ENCODE measurements at places on chromosomes 3 and 15.
A peak's percentile ranks its signal among the peaks of the same experiment; 100 is the strongest.

- DNase-seq, result no peak
These were observed 413.6 kb upstream of the ARL6 start for GRCh38 chr3:97350971-97351370.

GRCh38 chr15:75651810-75652543 lies 4.3 kb downstream of the SNX33 start:
- DNase-seq, result no peak

DNA sequence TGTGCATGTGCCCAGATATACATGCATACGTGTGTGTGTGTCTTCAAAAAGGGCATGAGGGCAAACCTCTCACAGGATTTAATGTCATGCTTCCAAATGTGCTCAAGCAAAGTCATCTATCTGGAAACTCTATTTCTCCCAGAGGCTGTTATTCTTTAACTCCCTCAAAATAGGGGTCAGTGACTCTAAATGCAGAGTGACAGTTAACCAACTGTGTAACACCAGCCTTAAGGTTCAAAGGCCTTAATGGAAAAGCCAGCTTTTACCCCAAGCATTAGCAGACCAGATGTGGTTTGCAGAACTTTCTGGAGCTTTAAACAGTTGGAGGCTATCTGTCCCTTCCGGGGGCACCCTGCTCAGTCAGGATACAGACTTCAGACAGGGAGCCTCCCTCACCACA lies 70.4 kb upstream of the SLC7A14 start:
- DNase-seq, result no peak

DNA sequence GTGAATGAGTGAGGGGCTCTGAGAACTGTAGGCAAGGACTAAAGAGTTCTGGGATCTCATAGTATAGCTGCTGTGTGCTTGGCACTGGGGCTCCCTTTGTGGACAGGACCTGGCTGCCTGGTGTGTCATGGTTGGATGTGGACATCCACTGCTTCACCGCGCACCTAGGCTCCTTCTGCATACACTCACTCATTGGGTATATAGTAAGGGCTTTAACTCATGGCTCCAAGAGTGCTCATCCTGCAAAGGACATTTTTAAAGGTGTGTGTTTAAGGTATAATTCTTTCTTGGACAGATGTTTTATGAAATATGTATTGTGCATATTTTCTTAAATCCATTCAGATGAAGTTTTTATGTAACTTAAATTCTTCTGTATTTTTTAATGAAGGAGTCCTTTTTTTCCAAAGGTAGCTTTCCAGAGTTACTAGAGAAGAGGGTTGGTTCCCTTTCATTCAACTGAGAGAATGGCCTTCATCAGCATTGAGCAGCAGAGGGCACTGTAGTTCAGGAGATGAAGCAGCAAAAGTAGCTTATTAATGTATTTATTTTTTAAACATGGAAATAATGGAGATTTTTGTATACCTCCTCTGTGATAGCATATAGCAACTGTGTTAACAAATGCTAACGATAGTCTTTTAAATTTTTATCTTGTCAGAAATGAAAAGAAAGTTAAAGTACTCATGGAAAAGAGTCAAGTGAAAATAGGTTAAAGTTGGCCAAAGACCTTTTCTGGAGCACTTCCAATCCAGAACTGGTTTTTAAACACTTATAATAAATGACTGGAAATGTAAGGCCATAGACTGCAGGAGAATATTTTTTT lies 25.2 kb downstream of the OXNAD1 start:
- peak; percentile 74 for DNase-seq

GRCh38 chr3:126550488-126551051 lies 8.2 kb downstream of the C3orf22 start:
- peak; percentile 37 for DNase-seq

DNA sequence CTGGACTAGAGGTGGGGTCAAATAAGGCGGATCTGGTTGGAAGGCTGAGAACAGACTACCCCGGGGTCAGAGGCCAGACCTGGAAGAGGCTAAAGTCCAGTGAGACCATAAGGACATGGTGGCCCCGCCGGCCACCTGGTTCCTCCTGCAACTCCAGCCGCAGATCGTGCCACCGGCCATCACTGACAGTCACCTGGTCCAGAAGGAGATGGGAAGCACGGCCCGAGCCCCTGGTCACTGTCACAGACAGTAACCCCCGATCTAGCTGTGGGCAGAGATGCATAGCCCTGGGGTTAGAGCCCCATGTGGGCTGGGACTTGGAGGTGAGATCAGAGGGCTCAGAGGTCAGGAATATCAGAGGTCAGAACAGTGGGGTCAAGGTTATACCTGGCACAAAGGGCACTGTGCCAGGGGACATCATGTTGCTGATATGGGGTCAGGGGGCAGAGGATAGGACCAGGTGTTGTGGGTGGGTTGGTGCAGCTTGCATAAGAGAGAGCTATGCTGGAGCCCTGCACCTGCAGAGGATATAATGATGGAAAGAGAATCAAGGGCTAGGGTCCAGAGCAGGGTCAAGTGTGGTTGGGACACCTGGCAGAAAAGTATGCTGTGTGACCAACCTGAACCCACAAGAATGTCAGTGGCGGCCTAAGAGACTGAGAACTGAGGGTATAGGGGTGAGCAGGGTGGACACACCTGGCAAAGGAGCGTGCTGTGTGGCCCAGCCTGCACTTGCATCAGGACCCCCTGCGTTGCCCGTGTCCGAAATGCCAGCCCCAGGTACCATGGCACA lies 9.6 kb downstream of the CELSR3 start:
- DNase-seq, result no peak

DNA sequence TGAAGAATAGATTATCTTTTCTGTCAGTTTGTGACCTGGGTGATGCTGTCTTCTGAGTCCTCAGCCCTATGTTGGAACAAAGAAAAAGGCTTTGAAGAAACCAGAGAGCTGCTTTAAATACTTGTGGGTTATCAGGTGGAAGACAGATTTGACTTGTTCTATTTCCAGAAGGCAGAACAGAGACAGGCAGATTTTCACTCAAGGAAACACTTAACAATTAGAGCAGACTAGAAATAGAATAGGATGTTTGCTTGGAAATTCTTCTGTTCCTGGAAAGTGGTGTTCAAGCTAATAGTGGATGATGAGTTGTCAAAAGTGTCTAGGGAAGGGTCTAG lies 219.4 kb downstream of the UBE2E2 start:
- no peak for DNase-seq

- DNase-seq, result no peak
These were observed 52.4 kb upstream of the SELENOK start for GRCh38 chr3:53944028-53944427.

GRCh38 chr15:69663982-69664381 lies 211.4 kb downstream of the RPLP1 start:
- DNase-seq, result no peak

DNA sequence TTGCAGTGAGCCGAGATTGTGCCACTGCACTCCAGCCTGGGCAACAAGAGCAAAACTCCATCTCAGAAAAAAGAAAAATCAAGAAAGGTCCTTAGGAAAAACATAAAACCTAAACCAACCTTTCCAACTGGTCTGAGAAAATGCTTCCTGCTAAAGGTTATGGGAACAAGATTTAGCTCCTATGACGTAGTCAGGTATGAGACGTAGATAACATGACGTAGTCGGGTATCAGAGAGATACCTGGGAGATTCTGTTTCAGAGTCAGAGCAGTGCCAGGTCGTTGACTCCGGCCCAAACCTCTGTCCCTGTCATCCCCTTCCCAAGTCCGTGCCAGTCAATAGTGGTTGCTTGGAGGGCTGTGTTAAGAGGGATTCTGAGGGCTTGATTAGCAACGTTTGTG lies 39.9 kb downstream of the LMCD1 start:
- DNase-seq, result no peak

DNA sequence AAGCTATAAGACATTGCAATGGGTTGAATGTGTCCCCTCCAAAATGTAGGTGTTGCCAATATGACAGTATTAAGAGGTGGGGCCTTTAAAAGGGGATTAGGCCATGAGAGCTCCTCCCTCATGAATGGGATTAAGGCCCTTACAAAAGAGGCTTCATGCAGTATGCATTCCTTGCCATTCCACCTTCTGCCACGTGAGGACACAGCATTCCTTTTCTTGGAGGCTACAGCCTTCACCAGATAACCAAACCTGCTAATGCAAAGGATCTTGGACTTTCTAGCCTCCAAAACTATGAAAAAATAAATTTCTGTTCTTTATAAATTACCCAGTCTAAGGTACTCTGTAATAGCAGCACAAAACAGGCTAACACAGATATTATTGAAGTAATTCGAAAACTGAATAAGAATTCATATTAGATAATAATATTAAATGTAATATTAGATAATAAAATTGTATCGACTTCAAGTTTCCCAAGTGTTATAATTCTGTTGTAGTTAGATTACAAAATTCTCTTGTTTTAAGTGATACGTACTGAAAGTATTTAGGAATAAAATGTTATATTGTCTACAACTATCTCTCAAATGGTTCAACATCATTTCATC lies 29.4 kb upstream of the ATP8B4 start:
- no peak for DNase-seq

DNA sequence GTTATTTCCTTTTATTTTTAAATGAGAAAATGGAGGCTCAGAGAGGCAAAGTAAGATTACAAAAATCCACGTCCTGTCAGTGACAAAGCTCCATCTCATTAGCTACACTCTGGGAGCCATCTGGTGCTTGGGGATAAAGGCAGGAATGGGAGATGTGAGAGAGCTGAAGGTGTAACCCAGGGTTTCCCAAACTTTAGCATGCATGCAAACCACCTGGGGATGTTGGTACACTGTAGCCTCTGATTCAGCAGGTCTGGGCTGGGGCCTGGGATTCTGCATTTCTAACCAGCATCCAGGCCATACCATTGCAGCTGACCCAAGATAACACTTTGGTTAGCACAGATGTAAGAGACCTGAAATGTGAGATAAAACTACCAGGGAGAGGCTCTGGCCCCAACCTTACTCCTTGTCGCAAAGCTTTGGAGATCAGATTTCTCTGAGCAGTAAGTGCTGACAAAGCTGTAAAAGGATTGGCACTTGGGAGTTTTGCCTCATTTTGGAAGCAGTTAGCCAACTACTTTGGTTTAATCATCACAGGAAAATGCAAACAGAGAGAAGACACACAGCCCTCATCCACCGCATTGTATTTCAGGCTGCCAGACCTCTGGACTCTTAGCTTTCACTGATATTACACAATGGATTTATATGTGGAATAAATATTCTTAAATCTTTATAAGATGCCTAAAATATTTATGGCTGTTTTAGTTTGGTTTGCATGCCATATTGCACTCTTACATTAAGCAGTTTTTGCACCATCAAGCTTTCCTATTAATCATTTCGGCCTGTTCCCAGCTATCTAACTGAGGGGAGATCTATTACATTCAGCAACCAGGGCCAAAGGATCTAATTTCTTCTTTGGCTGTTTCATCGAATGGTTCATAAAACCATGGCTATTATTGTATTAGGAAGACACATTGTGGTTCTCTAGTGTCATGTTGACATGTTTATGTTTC lies 263.0 kb downstream of the EBLN2 start:
- no peak for DNase-seq

GRCh38 chr3:121718205-121718846 lies 31.2 kb downstream of the GOLGB1 start:
- no peak for DNase-seq

DNA sequence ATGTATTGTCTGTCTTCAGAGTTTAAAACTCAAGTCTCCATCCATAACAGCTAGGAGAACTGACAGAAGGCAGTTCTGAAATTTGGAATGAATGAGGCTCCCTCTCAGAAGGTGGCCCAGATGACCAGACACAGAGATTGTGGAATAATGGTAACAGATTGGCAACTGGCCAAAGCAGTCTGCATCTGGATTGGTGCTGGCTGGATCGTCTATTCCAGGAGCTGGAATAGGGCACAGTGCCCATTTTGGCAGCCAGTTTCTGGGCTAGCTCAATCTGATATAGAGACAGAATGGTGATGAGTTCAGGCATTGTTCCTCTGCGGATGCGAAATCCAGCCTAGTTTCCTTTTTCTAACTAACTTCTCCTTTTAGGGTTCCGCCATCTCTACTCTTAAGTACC lies 851.7 kb downstream of the PDCD6IP start:
- no peak for DNase-seq

DNA sequence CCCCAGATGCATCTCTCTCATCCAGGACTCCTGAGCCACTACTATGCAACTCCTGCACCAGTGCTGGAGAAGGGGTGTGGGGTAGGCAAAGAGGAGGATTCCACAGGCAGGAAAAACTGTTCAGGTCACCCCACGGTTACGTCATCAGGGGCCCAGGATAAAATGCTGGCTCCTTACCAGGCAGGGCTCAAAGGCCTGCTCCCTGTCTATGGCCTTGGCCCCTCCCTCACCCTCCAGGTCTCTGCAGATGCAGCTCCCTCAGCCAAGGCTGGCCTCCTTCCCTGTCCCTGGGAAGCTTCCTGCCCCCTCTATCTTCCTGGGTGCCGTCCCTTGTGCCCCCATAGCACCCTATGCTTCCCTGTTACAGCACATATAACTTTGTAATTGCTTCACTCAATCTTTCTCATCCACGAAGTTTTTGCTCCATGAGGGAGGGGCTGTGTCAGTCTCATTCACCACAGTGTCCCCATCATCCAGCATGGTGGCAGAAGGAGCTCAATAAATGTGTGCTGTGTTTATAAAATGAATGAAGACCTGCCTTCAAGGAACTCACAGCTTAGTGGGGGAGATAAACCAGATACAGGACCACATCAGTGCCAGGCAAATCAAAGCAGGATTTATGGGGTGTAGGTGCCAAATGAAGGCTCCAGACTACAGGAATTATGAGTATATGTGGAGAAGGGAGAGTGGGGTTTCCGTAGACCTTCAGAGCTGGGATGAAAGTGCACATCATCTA lies 18.6 kb downstream of the KBTBD13 start:
- peak; percentile 49 for DNase-seq

DNA sequence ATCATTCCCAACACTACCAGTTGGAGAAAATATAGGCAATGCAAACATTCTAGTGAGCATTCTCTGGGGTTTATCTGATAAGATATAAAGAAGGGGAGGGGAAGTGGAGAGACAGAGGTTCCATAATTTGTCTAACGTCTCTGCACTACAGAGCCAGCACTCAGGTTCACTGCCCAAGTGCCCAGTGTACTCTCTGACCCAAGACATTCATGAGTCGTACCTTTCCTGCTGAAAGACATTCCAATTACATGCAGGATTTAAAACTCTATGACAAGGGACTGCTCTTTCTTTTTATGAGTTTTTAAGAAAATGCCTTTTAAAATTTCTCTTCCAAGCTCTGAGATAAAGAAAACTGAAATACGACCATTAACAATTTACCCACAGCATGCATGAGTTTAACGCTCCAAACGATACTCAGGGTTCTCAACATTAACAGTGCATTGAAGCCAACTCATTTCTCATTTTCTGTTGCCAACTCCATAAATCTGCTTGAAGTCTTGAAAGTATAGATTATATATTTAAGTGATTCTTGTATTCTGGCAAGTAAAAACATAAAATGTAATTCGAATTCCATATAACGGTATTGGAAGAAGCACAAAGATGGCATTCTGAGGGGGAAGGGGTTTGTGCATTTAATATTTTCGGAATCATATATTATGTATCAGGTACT lies 193.4 kb downstream of the SUCLG2 start:
- DNase-seq, result no peak

GRCh38 chr15:92049290-92049989 lies 195.9 kb downstream of the SLCO3A1 start:
- no peak for DNase-seq

DNA sequence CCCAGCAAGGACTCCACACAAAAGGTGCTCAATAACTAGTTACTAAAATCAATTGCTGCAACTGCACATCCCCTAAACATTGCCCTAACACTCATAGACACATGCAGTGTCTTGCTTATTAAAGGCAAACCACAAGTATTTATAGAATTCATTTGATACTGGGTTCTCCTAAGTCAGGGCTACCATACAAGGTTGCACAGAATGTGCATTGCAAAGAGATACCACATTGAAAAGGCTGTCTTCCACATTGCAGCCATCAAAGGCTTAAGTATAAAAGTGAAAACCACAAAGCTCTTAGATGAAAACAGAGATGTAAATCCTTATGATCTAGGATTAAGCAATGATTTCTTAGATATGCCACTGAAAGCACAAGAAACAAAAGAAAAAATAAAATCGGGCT lies 33.6 kb upstream of the TOPAZ1 start:
- DNase-seq, result no peak

Data from sciatic nerve (tissue), 2 donors.